ENCODE measurements at places on chromosomes 5 and 9.
A peak's percentile ranks its signal among the peaks of the same experiment; 100 is the strongest.

DNA sequence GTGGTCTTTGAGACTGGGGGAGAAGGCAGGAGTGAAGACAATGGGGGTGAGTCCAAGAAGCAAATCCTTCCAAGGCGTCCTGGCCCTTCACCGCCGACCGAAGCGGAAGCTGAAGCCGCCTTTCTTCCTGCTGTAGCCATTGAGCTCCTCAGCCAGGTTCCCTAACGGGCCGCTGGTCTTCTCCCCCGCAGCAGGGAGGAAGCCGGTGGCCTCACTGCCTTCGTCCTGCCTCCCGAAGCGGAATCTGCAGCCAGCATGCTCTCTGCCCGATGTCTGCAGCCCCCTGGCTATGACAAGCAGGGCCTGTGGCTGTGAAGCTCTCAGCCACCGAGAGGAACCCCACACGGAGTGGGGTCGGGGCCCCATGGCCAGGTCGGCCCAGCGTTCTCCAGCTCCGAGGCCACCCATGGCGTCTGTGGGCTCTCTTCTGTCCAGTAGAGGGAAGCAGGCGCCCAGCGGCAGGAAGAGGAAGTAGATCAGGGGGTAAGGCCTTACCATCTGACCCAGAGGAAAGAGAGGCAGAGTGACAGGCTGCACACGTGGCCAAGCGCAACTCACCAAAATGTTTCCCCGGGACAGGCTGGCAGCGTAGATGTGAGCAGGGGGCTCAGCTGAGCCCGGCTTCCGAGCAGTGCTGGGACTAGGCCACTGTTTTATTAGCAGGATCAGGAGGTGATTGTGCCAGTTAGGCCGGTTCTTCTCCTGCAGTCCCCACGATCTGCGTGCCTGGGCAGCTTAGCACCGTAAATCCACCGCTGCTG lies 3.1 kb downstream of the QRFP start:
- no peak for DNase-seq

DNA sequence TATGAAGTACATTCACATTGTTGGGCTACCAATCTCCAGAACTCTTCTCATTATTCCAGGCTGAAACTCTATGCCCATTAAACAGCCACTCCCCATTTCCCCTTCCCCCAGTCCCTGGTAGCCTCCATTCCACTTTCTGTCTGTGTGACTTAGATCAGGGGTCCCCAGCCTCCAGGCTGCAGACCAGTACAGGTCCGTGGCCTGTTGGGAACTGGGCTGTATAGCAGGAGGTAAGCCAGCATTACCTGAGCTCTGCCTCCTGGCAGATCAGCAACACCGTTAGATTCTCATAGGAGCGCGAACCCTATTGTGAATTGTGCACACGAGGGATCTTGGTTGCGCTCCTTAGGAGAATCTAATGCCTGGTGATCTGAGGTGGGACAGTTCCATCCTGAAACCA lies 23.1 kb downstream of the ZNF618 start:
- no peak for DNase-seq

DNA sequence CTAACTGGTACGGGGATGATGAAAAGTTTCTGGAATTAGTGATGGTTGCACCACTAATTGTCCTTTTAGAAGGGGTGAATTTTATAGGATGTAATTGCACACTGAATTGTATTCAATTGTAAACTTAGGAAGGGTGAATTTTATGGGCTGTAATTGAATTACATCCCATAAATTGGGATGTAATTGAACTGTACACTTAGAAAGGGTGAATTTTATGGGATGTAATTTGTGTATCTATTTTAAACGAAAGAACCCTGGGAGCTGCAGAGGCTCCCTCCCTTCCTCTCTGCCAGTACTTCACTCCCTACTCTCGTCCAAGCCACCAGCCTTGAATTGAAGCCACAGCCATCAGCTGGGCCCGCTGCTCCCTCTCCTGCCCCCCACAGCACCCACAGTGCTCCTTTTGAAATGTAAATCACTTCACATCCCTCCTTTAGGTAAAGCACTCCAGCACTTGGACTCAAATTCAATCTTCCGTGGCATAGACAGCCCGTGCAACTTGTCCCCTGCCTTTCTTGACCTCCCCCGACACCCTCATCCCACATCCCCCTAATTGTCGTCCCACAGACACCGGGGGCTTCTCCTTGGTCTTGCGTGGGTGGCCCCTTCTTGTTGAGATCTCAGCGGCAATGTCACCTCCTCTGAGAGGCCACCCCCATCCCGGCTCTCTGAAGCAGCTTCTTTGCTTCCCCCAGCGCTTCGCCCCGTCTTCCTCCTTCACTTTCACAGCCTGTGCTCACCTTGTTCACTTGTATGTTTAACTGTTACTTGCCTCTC lies 84.2 kb upstream of the HRH2 start:
- DNase-seq: no peak

GRCh38 chr5:82057051-82057450 lies 85.2 kb downstream of the ATG10 start:
- DNase-seq: peak; percentile 10

DNA sequence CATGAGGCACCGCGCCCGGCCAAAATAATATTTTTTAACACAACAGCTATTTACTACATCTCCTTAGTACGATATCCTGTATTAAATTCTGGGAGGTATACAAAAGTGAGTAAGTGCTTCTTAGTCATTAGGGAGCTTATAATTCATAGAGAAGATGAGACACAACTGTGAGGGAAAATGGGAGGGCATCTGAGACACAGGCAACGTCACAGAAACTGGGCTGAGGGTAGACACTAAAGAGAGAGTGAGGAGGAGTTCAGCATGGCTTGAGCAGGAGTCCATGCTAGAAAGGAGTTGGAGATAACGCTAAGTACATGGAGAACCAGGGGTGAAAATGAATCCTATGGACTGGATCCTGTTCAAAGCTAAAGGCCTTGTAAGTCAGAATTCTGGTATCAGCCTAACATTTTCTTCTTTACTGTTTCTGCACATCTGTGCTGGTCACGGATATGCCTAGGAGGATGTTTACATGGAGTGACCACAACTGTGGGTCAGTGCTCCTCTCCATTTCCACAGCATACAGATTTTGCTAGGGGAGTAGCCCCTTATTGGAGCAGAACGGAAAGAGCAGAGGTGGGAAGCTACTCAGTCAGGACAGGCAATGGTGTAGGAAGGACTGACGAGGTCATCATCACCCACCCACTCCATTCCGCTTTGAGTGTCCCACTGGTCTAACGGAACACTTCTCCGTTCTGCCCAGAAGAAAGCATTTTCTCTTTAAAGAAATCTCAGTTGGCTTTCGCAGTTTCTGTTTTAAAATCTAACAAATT lies 310.4 kb upstream of the EFNA5 start:
- no peak for DNase-seq

- DNase-seq: no peak
Observed at GRCh38 chr9:92534204-92534603, 1.6 kb downstream of the ECM2 start.

DNA sequence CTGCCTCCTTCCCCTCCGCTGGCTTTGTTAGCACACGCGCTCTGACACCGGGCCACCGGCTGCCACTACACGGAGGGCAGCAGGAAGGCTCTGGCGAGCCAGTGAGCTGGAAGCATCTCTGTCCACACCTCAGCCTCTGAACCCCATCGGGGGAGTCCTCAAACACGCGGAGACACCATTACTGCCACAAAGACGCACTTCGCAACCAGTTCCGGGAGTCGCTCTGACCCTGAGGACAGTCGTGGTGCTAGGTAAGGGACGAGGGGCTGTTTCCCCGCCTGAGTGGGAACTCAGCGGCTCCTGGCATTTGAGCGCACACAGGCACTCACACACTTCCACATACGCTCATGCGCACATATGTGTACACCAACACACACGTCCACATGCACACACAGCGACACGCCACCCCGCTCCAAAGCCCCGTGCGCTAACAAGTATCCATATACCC lies 160.0 kb downstream of the C9orf152 start:
- no peak for DNase-seq

DNA sequence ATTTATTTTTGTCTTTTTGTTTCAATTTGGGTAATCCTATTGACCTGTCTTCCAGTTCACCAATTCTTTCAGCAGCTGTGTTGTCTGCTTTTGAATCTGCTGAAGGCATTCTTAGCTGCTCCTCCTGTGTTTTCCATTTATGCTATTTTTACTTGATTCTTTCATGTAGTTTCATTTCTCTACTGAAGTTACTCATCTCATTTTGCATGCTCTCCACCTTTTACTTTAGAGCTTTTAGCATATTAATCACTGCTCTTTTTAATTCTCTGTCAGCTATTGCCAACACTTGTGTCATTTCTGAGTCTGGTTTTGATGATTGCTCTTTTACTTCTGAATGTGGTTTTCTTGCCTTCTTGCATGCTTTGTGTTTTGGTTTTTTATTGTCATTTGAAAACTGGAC lies 496.0 kb upstream of the CLINT1 start:
- no peak for DNase-seq

DNA sequence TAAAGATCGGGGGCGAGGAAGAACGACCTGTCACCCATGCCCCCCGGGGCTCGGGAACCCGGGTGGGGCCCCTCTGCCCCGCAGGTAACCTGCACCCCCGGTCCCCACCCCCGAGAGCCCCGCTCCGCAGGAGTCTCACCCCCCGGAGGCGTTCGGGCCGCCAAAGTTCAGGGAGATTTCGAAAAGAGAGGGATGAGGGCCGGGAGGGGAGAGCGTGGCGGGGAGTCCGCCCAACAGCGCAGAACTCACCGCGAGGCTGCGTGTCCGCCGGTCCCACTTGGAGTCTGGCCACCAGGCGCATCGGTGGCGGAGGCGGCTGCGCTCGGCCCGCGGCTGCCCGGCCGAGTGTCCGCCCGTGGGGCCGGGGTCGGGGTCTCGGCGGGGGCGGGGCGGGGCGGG lies at the start of gene PHF19:
TSS of gene PHF19 (minus strand) at position 347 of the 399 bp plus-strand sequence. CDS start 2,447 bp downstream, outside the sequence.
- no peak for DNase-seq

GRCh38 chr9:128523199-128523925 lies 18.8 kb downstream of the GLE1 start:
- DNase-seq: no peak

DNA sequence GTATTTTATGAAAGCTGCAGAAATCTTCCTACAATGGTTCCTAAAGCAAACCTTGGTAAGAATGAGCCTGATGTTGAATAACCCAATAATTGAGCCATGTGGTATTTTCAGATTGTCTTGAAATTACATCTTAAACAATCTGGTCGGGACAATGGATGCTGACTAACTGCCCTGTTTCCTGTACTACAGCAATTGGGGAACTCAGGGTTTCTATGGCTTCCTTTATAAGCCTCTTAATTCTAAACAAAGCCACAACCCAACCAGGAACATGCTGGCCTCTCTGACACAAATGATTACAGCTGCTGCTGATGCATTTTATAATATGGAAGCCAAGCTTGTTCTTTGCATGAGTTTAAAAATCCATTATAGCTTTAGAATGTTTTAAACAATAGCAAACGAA lies 30.2 kb downstream of the PTPN3 start:
- DNase-seq: no peak

DNA sequence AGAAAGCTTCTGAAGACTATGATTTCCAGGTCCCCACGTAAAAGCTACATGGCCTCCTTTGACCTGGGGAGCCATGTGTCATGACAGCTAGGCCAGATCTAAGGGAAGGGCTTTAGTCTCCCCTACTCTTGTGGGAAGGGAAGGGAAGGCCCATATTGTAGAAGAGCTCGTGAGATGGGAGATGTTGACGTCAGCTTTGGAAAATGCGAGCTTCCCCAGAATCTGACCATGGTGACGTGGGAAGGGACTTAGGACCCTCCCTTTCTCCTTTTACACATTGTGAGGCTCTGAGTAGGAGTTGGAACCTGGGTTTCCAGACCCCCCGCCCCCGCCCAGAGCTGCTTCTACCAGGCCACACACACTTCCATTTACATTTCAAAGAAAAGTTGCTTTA lies 165.5 kb downstream of the SYK start:
- peak; percentile 62 for DNase-seq

DNA sequence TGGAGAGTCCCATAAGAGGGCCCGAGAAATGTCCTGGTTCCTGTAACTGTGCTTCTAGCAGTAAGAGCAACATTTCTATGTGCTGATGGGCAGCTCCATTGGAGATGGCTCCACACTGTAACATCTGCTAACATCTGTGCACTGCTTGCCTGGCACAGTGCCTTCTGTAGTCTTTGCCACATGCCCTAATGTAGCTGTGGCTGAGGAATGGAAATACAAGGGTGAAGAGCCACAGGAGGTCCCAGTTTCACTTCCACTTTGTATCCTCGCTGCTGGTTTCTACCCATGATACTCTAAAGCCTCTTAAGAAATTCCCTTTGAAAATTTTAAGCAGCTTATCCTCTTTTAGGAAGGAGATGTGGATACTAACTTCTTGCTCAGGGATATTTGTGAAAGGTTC lies 97.4 kb downstream of the HOMER1 start:
- no peak for DNase-seq

GRCh38 chr5:90875456-90875855 lies 316.9 kb downstream of the ADGRV1 start:
- DNase-seq: no peak

DNA sequence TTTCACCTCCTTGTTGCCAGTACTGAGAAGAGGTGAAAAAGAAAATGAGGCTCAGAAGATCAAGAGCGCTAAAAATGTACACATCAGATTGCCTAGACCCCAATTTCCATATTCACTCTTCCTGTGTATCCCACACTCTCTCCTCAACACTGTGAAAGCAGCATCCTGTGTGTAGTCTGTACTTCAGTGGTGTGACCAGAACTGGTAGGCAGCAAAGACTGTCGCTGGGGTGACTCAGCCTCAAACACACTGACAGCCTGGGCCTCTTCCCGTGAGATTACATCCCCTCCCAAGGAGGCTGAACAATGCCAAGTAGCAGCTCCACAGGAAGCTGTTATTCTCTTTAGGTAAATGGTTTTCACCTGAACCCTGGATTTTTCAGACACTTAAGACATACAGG lies 135.5 kb downstream of the CCDC192 start:
- DNase-seq: no peak

- no peak for DNase-seq
Observed at GRCh38 chr9:125747765-125748445, 732 bp downstream of the PBX3 start.

DNA sequence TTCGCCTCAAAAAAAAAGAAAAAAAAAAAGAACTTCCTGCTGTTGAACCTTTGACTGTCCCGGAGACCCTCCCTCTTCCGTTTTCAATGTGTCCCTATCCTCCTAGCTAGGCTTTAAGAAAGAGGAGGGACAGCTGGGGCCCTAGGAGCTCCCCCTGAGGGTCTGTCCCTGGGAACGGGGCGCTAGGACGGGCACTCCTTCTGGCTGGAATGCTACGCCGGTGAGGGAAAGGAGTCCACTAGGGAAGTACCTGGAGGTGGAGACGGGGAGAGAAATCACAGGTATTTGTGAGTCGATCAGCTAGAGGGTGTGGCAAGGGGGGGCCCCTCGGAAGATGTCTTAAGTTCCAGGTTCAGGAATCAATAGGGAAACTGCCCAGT lies 4.6 kb downstream of the SIT1 start:
- no peak for DNase-seq

DNA sequence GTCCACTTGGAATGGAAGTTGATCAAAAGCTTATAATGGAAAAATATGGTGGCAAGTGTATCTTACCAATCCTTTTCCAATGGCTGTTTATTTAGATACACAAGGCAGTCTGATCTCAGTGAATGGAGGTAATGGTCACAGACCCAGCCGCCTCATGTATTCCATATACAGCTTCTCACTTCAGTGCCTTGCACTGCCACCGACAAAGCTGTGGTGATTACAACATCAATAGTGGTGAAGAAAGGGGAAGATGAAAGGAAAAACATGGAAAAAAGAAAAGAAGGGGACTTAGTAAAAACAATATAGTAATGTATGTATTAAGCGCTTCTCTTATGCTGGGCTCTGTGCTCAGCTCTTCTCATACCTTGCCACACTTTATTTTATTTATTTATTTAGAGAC lies 297.3 kb upstream of the RASA1 start:
- no peak for DNase-seq

Measured in AG04449 (cell line).